RKO (cell line): ENCODE measurements at places on chromosomes 6 and 20.
A peak's percentile ranks its signal among the peaks of the same experiment; 100 is the strongest.

DNA sequence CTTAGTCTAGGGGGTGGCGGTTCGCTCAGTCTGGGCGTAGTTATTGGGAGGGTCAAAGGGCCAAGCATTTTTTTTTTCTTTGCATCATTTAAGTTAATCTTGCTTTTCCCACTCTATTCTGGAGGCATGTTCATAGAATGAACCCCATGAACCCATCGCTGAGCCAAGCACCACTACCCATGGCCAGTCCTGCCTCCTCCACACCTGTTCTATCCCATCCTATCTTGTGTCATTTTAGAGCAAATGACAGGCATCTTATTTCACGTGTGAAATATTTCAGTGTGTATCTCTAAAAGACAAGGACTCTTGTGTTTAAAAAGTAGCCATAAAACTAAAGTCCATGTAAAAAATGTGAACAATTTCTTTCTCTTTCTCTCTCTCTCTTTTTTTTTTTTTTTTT is 13.9 kb downstream of the SRC start:
- no peak for DNase-seq

DNA sequence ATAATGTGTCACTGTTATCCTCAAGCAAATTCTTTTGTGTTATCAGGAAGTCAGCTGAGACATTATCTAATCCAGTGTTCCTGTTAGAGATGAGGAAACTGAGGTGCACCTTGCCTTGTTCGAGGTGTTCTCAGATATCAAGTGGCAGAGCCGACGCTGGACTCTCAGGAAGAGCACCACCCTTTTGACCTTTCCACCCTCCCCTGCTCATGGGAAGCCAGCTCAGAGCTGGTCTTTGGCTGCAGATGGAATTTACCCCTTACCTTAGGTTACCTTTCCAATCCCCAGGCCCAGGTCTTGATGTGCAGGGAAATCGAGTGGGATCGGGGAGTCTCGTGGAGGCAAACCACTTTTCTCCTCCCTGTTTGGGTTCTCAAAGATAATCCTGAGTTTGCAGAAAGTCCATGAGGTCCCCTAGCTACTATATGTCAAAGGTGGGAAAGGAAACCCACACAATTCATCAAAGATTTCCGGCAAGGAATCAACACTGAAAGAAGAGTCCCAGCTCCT is 62.9 kb upstream of the PIM1 start:
- no peak for DNase-seq

DNA sequence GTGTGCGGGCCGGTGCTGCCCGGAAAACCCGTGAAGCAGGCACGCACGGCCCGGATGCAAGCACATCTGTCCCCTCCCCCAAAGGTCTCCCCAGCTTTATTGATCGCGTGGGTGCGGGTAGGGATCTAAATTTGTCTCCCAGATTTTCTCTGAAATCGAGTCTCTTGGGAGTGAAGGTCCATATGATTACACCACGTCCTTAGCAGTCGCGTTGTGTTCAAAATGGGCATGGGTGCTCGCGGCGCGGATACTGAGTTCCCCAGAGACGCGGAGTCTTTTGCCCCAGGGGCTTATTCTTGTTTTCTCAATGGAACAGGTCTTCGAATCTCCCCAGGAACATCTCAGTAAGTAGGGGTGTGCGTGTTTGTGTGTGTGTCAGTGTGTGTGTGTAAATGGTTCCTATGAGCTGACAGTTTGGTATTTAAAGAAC is 2.8 kb upstream of the ZNF292 start:
- no peak for DNase-seq

GRCh38 chr6:7246401-7247178 is 66.4 kb downstream of the SSR1 start:
- DNase-seq: no peak

DNA sequence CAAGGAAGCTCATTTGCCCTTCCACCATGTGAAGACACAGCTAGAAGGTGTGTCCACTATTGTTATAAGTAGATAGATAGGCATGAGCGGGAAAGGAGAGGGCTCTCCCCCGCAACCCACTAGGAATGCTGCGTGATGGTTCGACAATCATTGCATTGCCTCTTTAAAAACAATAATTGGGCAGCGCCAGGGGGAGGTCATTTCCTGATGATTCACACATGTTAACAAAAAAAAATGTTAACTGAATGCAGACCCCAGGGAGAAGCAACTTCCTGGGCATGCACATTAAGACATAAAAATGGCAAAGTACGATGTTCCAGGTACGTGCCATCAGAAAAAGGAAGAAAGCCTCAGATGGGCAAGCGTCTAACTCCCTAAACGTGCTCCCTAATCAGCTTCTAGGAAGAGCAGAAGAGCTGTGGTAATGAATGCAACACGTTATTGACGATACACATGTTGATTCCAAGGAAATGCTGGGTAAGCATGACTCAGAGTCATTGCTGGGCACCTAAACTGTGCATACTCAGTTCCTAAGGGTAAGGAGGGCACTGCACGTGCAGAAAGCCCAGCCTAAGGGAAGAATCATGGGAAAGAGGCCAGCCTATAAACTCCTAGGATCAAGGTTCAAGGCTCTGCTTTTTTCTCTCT is 113.7 kb downstream of the FAM217A start:
- DNase-seq: no peak

DNA sequence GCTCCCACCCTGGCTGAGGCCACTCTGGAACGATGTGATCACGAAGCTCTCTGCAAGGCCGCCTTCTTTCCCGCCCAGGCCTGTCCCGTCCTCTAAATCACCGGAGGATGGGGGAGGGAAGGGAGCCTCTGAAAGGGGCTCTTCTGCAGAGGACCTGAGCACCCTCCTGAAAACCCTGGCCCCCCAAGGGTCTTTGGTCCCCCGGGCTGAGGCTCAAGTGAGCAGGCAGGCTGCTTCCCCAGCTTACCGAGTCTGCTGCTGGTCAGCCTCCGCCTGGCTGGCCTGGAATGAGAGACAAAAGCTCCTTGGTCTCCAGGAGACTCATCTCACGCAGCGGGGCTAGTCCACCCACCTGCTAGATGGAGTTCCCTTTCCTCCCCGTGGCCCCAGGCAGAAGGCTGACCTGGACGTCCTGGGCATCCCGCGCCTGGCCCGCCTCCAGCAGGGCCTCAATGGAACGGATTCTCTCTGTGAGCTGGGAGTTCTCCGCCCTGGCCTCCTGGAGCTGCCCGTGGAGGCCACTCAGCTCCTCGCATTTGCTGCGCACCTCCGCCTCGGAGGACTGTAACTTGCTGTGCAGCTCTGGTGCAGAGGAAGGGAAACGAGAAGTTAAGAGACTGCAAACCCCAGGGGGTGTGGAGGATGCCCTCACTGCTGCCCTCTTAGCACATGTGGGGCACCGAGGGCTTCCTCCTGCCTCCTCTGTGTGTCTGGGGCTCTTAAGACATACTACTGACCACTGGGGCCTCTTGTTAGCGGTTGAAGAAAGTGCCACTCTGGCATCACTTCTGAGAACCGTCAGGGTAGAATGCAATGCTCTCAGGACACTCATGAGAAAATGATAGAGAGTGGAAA is 54.7 kb downstream of the RRBP1 start:
- DNase-seq: no peak

GRCh38 chr6:112180095-112180820 is 74.1 kb downstream of the LAMA4 start:
- DNase-seq: peak; percentile 90

- no peak for DNase-seq
Measured at GRCh38 chr6:26012061-26012460, 49.5 kb downstream of the TRIM38 start.

DNA sequence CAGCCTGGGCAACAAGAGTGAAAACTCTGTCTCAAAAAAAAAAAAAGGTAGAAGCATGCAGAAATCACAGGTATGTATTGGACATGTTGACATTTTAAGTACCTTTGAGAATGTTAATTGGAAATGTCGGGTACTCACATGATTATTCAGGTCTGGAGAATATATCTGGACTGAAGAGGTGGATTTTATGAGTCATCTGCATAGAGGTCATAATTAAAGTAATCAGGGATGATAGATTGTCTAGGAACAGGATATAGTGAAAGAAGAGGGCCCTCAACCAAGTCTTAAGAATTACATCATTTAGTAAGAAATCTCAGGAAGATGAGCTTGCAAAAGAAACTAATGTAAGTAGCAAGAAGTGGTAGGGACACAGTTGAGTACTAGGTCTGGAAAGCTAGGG is 212.5 kb downstream of the UTRN start:
- DNase-seq: no peak

GRCh38 chr6:157554747-157555146 is 173.8 kb downstream of the ZDHHC14 start:
- DNase-seq: no peak

- no peak for DNase-seq
Measured at GRCh38 chr6:90214461-90214860, 82.2 kb downstream of the BACH2 start.

DNA sequence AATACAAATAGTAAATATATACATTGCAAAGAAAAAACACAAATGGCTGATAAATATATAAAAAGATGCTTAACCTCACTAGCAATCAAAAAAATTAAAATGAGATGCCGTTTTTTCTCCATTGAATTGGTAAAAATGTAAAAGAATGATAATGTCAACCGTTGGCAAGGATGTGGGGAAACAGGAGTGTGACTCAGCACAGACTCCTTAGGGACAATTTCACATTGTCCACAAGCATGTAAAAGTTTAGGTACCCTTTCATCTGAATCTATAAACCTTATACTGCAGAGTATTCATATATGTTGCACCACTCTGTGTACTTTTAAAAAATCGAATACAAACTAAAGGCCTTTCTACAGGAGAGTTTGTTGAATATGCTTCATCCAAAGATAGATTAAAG is 143.1 kb upstream of the RREB1 start:
- no peak for DNase-seq

DNA sequence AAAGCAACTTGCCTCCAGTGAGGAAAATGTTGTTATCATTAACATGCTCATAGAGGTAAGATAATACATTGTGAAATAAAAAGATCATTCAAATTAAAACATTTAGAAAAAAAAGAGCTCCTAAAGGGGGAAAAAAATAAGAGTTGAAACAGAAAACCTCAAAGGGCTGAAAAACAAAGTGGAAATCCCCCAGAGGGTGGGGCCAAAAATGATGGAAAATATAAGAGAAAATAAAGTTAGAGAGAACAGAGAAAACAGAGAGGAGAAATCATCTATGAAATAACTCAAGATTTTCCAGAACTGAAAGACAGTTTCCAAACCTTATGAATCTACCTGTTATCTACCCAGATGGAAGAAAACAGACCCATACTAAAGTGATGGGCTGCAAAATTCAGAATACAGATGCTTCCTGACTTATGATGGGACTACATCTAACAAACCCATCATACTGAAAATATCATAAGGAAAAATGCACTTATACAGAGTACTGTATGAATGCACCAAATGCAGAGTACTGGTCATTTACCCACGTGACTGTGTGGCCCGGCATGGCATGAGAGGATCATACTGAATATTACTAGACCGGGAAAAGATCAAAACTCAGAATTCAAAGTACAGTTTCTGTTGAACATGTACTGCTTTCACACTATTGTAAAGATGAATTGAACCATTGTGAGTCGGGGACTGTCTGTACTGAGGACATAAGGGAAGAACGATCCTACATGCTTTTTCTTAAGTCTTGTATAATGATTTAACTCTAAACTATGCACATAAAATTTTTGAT is 4.0 kb downstream of the ZBTB24 start:
- DNase-seq: peak; percentile 43

DNA sequence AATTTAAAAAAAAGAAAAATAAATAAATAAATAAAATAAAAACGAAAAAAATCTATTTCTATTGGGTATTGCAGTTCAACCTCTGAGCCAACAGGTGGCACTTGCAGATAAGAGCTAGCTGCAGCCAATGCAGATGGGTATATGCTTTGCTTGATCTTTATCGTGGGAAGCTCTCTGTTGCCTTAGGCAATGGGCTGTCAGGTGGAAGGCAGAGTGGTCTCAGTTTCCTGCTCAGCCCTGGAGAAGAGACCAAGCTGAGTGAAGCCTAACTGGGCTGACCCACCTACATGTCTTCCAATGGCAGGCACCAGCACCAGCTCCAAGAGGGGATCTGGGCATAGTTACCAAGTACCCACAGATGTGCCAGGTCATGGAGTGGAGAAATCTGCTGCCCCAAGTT is 95.0 kb downstream of the AK9 start:
- peak; percentile 47 for DNase-seq

GRCh38 chr6:139330826-139331500 is 39.2 kb upstream of the TXLNB start:
- no peak for DNase-seq

DNA sequence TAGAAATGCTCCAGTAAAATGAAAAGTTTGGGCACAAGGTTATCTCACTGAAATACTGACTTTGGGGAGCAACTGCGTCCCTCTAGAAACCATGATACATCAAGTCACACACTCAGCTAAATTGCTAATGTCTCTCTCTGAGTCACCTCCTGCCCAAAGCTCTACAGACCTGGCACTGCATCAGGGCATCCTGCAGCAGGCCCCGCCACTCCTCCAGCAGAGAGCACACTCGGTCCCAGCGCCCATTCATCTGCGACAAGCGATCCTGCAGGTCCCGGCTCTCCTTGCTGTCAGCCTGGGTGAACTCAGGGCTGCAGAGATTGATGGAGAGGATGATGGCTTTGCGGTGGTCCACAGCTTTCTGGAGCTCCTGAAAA is 329.0 kb downstream of the ESR1 start:
- DNase-seq: no peak
